Upper lobe of left lung (tissue), 6 donors: ENCODE measurements at places on chromosomes 11 and 22. TPM values are rescaled to one million over a fixed set of nuclear protein-coding genes. Genes with fewer than 3 reads are reported as not detected.

- H3K4me3 ChIP-seq, result no peak overlapping the region
- DNase-seq, result no peak
- H3K27ac ChIP-seq, result peak overlapping the region; percentile 99
- H3K4me1 ChIP-seq, result peaks cover 23% of the 10 kb centered on the region
- H3K36me3 ChIP-seq, result no peaks in the 10 kb centered on the region
Measured at GRCh38 chr22:38318792-38319773, 1.9 kb upstream of the CSNK1E start.

DNA sequence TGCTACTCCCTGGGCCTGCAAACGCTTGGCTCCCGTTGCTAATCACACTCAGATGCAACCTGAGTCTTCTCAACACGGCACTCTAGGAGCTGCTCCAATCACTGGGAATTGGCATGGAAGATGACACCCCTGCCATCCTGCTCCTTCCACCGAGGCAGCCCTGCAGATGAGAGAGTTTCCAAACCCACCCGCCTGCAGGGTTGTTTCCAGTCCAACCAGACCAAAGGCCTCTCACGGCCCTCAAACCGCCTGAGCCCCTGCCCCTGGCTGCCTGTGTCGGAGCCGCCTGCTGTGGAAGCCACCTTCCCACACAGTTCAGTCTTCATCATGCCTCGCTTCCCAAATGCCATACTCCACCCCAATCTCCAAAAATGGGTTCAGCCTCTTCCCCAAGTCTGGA is 36.8 kb upstream of the TP53I11 start:
- peaks cover 5% of the 10 kb centered on the region for H3K4me1 ChIP-seq
- no peak for DNase-seq
- H3K27ac ChIP-seq, result no peak overlapping the region
- no peaks in the 10 kb centered on the region for H3K27me3 ChIP-seq

Gene TPP1
- 71.6 TPM for total RNA-seq

GRCh38 chr11:64292460-64293254 is 1.6 kb downstream of the KCNK4 start:
- no peaks in the 10 kb centered on the region for H3K36me3 ChIP-seq
- peaks cover 16% of the 10 kb centered on the region for H3K4me1 ChIP-seq
- H3K27me3 ChIP-seq, result peaks cover 46% of the 10 kb centered on the region
- H3K27ac ChIP-seq, result no peak overlapping the region

- H3K27ac ChIP-seq, result peak overlapping the region; percentile 82
- H3K4me1 ChIP-seq, result peaks cover 7% of the 10 kb centered on the region
- no peak overlapping the region for H3K4me3 ChIP-seq
- no peaks in the 10 kb centered on the region for H3K27me3 ChIP-seq
- no peaks in the 10 kb centered on the region for H3K36me3 ChIP-seq
- DNase-seq, result no peak
Measured at GRCh38 chr22:43148581-43148980, 2.8 kb upstream of the TSPO start.

GRCh38 chr11:63817758-63818498 is 4.7 kb downstream of the SPINDOC start:
- H3K36me3 ChIP-seq, result peaks cover 56% of the 10 kb centered on the region
- peaks cover 12% of the 10 kb centered on the region for H3K4me1 ChIP-seq
- H3K27ac ChIP-seq, result no peak overlapping the region
- no peak overlapping the region for H3K4me3 ChIP-seq

Gene OR2AT4
- not detected for total RNA-seq

Gene BCR
- 79.3 TPM for total RNA-seq

GRCh38 chr22:19782533-19782932 is 22.0 kb downstream of the TBX1 start:
- DNase-seq, result no peak
- H3K4me1 ChIP-seq, result no peaks in the 10 kb centered on the region
- no peak overlapping the region for H3K27ac ChIP-seq
- no peak overlapping the region for H3K4me3 ChIP-seq
- no peaks in the 10 kb centered on the region for H3K36me3 ChIP-seq

GRCh38 chr11:26028393-26028911 is 303.5 kb upstream of the ANO3 start:
- H3K4me1 ChIP-seq, result no peaks in the 10 kb centered on the region
- H3K27me3 ChIP-seq, result no peaks in the 10 kb centered on the region
- no peak for DNase-seq
- no peaks in the 10 kb centered on the region for H3K36me3 ChIP-seq
- H3K27ac ChIP-seq, result no peak overlapping the region

GRCh38 chr11:116870054-116870453 is 32.6 kb upstream of the APOA1 start:
- no peak overlapping the region for H3K27ac ChIP-seq
- H3K27me3 ChIP-seq, result no peaks in the 10 kb centered on the region
- H3K36me3 ChIP-seq, result peaks cover 62% of the 10 kb centered on the region
- H3K4me3 ChIP-seq, result no peak overlapping the region

Gene KCNJ11
- 5.5 TPM for total RNA-seq
